ENCODE measurements at places on chromosomes 7 and 10. TPM values are rescaled to one million over a fixed set of nuclear protein-coding genes. Genes with fewer than 3 reads are reported as not detected.

Gene GOLGA7B
- total RNA-seq: 1.4 TPM

- no peak for ATAC-seq
These were observed 130.4 kb downstream of the GLI3 start for GRCh38 chr7:42106562-42106961.

Gene DRGX
- not detected for total RNA-seq

DNA sequence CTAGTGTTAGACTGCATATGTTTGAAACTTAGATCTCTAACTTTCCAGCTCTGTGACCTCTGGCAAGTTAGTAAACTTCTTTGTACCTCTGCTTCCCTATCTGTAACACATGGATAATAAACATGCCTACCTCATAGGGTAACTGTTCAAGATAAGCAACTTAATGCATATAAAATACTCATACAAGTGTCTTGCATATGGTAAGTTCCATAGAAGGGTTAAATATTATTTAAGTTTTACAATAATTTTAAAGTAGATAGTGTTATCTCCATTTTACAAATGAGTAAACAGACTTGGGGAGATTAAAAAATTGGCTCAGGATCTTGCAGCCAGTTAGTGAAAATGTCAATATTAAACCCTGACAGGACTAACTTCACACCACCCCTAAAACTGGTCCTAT, 30.1 kb upstream of the CD36 start:
- no peak for ATAC-seq

DNA sequence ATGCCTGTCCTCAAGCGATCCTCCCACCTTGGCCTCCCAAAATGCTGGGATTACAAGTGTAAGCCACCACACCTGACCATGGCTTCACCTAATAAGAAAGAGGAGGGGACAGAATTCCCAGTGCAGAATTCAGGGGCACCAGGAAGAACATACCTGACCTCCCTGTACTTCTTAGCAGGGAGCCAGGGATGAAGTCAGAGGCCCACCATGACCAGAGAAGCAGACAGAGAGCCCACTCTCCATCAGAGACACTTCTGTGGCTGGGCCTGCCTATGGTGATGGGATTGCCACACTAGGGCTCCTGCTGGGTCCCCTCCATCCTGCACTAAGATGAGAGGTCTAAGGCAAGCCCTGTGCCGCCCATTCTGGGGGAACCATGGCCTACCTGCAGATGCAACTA, 157.4 kb upstream of the LYZL2 start:
- ATAC-seq: no peak

Gene ANKRD30A
- not detected for total RNA-seq

DNA sequence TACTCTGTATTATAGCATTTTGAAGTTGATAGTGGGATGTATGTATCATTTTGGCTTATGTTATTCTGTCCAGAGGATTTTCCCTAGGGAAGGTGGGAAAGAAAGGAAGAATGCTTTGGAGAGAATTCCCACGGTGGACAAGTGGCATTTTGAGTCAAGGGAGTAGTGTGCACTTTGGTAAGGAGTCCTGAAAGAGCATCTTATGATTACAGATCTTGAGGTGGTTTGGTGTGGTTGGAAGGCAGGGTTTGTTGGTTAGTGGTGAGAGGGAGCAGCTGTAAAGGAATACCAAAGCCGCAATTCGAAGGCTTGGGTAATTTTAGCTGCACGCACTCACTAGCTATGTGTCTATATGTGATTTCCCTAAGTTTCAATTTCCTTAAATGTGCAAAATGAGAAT, 16.1 kb downstream of the CCSER2 start:
- ATAC-seq: no peak

DNA sequence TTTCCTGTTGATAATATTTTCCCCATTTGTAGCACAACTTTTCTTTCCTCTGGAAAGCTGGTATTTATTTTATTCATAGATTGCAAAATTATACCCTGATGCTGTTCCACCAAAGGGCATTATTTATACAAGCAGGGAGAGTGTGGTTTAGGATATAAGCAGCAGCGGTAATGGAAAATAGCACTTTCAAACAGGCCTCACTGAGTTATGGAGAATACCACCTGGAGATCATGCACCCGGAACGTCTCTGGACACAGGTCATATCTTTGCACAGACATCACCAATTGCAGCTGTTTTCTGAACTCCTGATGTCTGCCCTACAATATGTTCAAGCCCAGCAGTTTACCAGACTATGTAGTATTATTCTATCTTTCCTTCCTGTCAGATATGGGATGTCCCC, 2.0 kb upstream of the CALD1 start:
- ATAC-seq: no peak

DNA sequence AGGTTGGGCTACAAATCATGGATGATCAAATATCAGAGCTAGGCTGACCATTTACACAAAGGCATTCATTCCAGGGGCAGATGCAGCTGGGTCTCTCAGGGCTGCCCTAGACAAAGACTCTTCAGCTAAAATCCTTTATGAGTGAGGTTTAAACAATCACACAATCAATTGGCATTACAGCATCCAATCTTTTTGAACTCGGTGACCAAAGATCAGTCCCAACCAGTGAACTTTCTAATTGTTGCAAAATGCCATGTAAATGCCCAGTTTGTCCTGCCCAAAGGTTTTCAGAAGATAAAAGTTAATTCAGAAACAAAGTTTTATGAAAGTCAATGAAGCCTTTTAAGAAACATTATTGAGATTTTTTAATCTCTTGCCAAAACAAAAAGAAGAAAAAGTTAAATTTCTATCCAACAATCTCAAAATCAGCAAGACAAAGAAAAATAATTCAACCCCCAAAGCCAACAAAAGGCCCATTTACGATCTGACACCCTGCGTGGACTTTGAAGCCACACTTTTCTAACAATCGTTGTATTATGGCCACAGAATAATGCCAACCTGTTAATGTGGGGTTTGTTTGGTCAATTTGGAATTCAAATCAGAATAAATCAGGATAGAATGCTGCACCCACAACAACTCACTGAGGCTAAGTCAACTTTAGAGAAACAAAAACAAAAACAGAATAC, 40.9 kb downstream of the GPR37 start:
- no peak for ATAC-seq

DNA sequence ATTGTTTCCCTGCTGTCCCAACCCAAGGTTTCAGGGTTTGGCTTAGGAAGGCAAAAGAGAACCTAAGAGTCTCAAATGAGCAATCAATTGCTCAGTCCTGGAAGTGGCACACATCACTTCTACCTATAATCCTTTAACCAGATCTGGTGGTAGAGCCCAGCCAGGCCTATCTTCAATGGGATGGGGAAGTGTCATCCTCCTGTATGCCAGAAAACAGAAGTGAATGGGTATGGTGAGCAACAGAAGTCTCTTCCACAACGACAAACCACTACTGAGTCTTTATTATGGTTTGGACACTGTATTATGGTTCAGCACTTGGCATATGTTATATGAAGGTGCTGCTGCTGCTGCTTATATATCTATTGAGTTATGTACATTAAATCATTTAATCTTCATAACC, 3.0 kb upstream of the AKR1B1 start:
- ATAC-seq: no peak

Gene NUTM2A
- total RNA-seq: 0.40 TPM

GRCh38 chr10:52436664-52437063, 122.6 kb downstream of the DKK1 start:
- no peak for ATAC-seq

Gene DENND2A
- 1.0 TPM for total RNA-seq

Gene CDH23
- total RNA-seq: 1.3 TPM
